ENCODE measurements at places on chromosomes 2 and 18. TPM values are rescaled to one million over a fixed set of nuclear protein-coding genes. Genes with fewer than 3 reads are reported as not detected.

DNA sequence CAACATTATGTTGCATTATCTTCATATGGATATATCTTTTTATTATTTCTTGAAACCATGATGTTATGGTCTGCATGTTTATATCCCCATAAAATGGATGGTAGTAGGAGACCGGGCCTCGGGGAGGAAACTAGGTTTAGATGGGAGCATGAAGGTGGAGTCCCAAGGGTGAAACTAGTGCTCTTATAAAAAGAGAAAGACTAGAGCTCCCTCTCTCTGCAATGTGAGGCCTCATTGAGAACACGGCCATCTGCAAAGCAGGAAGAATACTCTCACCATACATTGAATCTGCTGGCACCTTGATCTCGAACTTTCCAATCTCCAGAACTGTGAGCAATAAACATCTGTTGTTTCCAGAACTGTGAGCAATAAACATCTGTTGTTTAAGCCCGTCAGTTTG is 64.0 kb downstream of the NXPH2 start:
- DNase-seq: no peak

- no peak for DNase-seq
Measured at GRCh38 chr2:216777637-216778273, 82.1 kb downstream of the TNP1 start.

DNA sequence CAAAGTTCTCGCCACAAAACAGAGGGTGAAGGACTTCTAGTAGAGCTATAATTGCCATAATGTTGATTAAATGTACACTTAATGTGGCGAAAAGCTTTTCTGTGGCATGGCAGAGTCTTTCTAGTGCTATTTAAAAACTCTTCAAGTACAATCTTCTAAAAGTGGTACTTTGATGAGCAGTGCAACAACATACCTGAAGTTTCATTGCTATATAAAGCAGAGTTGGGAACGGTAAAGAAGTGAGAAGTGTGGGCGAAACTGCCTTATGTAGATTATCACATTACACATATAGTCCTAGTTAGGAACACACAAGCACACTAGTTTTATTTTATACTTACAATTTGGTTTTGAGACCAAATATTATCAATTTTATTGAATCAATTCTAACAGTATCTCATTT is 49.5 kb downstream of the FIGN start:
- no peak for DNase-seq

Gene XDH
- 0.03 TPM for polyA plus RNA-seq

DNA sequence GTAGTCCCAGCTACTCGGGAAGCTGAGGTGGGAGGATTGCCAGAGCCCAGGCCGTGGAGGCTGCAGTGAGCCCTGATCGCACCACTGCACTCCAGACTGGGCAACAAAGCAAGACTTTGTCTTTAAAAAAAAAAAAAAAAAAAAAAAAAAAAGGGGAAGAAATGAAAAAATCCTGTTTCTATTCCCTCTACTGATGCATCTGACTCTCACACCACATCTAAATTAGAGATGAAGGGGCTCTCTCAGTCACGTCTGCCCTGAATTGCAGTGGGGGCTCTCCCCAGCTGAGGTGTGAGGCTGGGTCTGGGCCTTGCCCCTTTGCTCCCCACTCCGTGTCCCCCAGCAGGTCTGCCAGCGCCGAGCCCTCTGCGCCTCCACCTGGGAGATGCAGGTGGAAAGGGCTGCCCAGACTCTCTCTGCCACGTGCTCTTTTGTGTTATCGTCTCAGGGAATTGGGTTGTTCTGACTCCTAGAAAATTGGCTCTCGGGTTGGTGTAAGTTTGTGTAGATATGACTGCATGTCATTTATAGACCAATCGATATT is 30.2 kb downstream of the TRAPPC12 start:
- DNase-seq: no peak

DNA sequence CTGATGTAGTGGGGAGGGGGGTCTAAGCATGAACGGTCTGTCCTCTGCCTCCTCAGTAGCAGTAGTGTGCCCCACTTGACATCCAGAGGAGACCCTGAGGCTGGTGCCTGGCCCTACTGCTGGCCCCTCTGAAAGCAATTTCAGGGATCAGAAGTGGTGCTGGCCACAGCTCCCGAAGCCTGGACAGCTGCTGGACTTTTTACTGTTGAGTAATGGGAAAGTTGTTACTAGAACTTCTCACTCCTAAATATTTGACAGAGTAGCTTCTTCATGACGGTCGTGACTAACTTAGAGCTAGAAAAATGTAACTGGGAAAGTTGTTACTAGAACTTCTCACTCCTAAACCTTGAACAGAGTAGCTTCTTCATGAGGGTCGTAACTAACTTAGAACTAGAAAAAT is 23.3 kb downstream of the CTDP1 start:
- DNase-seq: no peak
